Activated naive CD4-positive, alpha-beta T cell treated with anti-CD3 and anti-CD28 coated beads for 36 hours (primary cell): ENCODE measurements at places on chromosomes 13 and 19.

- H3K27me3 ChIP-seq = no peaks in the 10 kb centered on the region
- no peak overlapping the region for H3K27ac ChIP-seq
- no peaks in the 10 kb centered on the region for H3K36me3 ChIP-seq
- DNase-seq = no peak
- H3K4me1 ChIP-seq = no peaks in the 10 kb centered on the region
- H3K4me3 ChIP-seq = no peak overlapping the region
These were observed 74.8 kb upstream of the KLHL1 start for GRCh38 chr13:70183041-70183440.

DNA sequence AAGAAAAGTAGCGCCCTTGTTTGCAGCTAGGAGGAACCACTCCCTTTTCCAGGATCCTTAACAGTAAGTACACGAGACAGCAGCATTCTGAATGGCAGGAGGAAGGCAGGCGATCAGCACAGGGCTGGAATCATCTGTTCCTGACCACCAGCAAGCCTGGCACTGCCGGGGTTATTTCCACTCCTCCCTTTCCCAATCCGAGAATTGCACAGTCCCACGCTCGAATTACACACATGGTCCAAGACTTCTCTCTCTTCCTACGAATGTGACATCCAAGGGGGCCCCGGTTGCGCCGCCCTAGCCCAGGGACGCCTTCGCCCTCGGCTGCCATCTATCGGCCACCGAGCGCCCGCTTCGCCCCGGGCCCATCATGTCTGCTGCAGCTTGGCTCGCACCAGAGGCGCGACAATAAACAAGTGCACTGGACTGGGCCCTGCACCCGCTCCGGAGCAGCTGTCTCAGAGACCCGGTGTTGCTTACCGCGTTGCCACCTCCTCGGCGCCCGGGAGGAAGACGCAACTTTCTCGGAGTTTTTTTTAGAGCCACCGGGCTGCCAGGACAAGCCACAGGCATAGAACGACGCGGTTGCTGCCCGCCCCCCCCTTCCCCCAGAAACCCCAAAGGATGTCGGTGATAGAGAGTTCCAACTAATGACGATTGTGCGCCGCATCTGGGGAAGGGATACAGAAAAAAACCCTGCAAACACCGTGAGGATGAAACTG is at the start of gene SLITRK5:
SLITRK5 (plus strand) TSS at position 341 of the 722 bp plus-strand sequence. CDS start 4,018 bp downstream, outside the sequence.
- peaks cover 45% of the 10 kb centered on the region for H3K27me3 ChIP-seq
- H3K4me3 ChIP-seq = peak within 1 kb of the TSS; percentile 45

GRCh38 chr13:99991013-99991827 is 9.6 kb downstream of the ZIC2 start:
- no peaks in the 10 kb centered on the region for H3K36me3 ChIP-seq
- DNase-seq = no peak
- H3K27me3 ChIP-seq = peaks cover 92% of the 10 kb centered on the region
- peaks cover 30% of the 10 kb centered on the region for H3K4me1 ChIP-seq
- H3K4me3 ChIP-seq = no peak overlapping the region

DNA sequence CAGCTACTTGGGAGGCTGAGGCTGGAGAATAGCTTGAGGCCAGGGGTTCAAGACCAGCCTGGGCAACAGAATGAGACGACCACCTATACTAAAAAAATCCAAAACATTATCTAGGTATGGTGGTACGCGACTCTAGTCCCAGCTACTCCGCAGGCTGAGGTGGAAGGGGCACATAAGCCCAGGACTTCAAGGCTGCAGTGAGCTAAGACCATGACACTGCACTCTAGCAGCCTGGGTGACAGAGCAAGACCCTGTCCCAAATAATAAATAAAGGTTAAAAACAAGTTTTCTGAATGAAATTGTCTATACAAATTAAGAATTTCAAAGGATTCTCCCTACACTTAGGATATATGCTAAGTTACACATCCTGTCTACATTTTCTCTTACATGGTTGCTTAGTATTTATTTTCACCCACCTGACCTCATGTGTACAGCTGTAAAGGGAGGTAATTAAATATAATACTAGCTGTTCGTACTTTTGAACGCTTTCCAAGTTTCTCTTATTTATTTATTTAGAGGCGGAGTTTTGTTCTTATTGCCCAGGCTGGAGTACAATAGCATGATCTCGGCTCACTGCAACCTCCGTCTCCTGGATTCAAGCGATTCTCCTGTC is 1.6 kb downstream of the SLC25A30 start:
- peak overlapping the region; percentile 94 for H3K4me3 ChIP-seq
- peaks cover 24% of the 10 kb centered on the region for H3K4me1 ChIP-seq
- no peaks in the 10 kb centered on the region for H3K36me3 ChIP-seq
- H3K27me3 ChIP-seq = no peaks in the 10 kb centered on the region
- no peak for DNase-seq
- H3K27ac ChIP-seq = peak overlapping the region; percentile 92

DNA sequence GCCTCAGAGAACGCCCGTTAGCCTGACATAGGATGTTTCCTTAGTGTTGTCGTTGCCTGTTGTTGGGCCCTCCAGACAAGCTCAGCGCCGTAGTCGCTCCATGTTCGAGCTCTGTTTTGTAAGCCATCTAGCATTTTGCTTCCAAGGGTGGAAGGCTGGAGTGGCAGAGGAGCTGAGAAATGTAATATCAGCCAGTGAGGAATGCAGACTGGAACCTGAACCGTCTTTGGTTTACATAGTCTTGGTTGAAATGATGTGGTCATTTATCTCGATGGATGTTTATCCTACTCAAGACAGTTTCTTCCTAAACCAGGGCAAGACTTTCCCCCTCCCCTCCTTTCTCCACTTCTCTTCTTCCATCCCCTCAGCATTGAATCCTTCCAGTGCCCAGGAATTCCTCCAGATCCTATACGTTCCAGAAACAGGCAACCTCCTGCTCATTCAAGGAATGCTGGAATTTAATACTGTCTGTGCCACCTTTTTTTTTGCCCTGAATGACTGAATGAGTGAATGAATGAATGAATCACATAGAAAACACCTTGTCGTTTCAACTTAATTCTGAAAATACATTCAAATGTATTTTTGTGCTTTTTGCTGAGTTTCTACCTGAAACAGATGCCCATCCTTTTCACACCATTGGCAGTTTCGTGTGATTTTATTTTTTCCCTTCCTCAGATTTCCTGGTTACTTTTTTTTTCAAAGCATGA is 109.5 kb upstream of the MBNL2 start:
- no peak for DNase-seq
- H3K27ac ChIP-seq = no peak overlapping the region
- no peaks in the 10 kb centered on the region for H3K36me3 ChIP-seq
- H3K4me3 ChIP-seq = no peak overlapping the region
- H3K4me1 ChIP-seq = peaks cover 14% of the 10 kb centered on the region

GRCh38 chr13:37960427-37960826 is 90.9 kb upstream of the TRPC4 start:
- no peak overlapping the region for H3K4me3 ChIP-seq
- H3K36me3 ChIP-seq = no peaks in the 10 kb centered on the region
- H3K27me3 ChIP-seq = no peaks in the 10 kb centered on the region
- H3K4me1 ChIP-seq = no peaks in the 10 kb centered on the region

DNA sequence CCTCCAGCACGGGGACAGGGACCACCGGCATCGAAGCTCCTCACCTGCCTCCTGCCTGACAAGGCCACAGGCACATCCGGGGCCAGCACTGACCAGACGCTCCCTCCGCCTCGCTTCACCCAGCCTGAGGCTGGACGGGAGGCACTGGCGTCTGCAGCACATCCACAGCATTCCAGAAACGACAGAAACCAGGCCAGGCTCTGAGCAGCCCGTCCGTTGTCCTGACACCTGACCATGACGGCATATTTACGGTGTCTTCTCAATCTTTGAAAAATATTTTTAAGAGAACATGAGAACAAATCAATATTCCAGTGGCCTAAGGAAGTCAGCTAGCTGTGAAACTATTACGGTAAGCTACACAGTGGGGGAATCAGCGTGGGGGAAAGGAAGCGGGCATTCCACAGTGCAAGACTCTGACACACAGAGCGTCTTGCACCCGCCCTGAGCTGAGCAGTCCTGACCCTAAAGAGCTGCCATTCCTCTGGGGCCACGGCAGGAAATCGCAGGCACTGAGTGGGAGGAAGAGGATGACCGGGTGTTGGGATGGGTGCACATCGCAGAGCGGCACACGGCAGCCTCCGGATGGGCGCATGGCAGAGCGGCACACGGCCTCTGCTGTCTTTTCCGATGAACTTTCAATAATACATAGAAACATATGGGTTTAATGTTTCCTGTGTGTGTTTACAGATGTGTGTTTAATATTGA is 26.8 kb downstream of the RASA3 start:
- peaks cover 17% of the 10 kb centered on the region for H3K36me3 ChIP-seq
- peaks cover 78% of the 10 kb centered on the region for H3K4me1 ChIP-seq
- no peak for DNase-seq
- H3K27me3 ChIP-seq = no peaks in the 10 kb centered on the region
- H3K4me3 ChIP-seq = no peak overlapping the region

- no peaks in the 10 kb centered on the region for H3K36me3 ChIP-seq
- peaks cover 46% of the 10 kb centered on the region for H3K27me3 ChIP-seq
- H3K27ac ChIP-seq = no peak overlapping the region
- H3K4me1 ChIP-seq = no peaks in the 10 kb centered on the region
These were observed 180.5 kb downstream of the COL4A1 start for GRCh38 chr13:110126391-110126961.

DNA sequence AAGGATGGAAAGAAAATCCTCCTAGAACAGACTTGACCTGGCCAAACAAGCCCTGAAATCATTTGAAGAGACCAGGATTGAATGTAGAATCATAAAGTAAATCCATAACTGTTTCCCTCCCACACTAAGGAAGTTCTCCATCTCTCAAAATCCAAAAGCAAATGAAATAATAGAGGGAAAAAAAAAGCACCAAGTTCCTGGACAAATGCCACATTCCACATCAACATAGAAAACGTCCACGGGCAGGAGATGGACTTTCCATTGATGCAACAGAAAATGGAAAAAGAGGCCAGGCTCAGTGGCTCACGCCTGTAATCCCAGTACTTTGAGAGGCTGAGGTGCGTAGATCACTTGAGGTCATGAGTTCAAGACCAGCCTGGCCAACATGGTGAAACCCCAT is 56.2 kb downstream of the INSR start:
- no peaks in the 10 kb centered on the region for H3K27me3 ChIP-seq
- H3K4me1 ChIP-seq = no peaks in the 10 kb centered on the region
- H3K27ac ChIP-seq = no peak overlapping the region

- DNase-seq = no peak
- H3K4me3 ChIP-seq = no peak overlapping the region
- no peaks in the 10 kb centered on the region for H3K4me1 ChIP-seq
- no peaks in the 10 kb centered on the region for H3K36me3 ChIP-seq
- no peak overlapping the region for H3K27ac ChIP-seq
These were observed 3.1 kb upstream of the KLK1 start for GRCh38 chr19:50826492-50827240.

GRCh38 chr13:113182046-113182445 is 23.6 kb downstream of the PROZ start:
- peaks cover 31% of the 10 kb centered on the region for H3K4me1 ChIP-seq
- no peaks in the 10 kb centered on the region for H3K27me3 ChIP-seq
- H3K36me3 ChIP-seq = peaks cover 47% of the 10 kb centered on the region
- no peak for DNase-seq

- no peaks in the 10 kb centered on the region for H3K36me3 ChIP-seq
- no peak overlapping the region for H3K4me3 ChIP-seq
- peak; percentile 11 for DNase-seq
- peaks cover 2% of the 10 kb centered on the region for H3K4me1 ChIP-seq
- no peak overlapping the region for H3K27ac ChIP-seq
- peaks cover 63% of the 10 kb centered on the region for H3K27me3 ChIP-seq
These were observed 363 bp downstream of the CACNA1A start for GRCh38 chr19:13505761-13506470.

DNA sequence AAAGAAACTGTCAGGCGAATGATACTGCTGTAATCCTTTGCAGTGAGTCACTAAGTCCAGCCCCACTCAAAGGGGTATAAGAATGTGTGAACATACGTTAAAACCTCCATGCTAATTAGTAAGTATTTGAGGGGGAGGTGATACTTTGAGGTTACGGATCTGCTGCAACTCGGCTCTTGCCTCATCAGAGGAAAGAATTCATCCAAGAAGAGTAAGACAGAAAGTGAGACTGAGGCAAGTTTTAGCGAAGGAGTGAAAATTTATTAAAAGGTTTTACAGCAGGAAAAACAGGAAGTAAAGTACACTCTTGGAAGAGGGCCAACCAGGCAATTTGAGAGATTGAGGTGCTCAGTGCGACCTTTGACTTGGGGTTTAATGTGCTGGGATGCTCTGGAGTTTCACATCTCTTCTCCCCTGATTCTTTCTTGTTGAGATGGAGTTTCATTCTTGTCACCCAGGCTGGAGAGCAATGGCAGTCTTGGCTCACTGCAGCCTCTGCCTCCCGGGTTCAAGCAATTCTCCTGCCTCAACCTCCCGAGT is 9.8 kb downstream of the CLEC4M start:
- peak; percentile 71 for DNase-seq
- peak overlapping the region; percentile 77 for H3K27ac ChIP-seq
- no peak overlapping the region for H3K4me3 ChIP-seq
- H3K36me3 ChIP-seq = no peaks in the 10 kb centered on the region

DNA sequence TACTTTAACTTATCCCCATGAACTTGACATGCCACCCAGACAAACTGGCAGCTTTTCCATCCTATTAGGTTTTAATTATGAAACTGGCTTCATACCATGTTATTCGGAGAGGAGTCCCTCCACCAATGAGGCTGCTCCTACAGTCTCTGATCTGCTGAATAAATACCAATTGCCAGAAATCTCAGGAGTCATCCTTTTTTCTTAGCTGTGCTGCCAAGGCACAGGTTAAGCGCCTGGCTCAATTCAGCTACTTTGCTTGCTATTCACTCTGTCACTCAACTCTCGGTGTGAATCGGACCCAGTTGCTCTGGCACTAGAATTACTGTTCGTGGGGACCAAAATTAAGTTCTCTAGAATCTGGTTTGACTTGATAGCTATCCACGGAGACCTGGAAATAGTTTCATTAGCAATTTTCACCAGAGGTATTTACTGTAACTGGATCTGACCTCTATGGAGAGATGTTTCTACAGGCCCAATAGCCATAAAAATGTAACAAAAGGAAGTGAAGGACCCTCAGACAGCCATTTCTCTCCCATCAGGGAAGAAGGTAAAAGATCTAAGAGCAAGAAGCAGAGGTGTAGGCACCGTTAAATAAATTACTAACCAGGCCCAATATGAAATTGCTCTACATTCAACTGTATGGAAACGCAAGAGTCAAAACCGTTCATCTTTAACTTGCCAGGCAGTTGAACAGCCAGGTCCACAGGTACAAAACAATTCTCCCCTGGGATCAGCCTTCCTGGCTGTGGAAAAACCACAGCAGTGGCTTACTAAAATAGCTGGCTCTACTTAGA is 5.4 kb downstream of the ZC3H4 start:
- H3K27me3 ChIP-seq = no peaks in the 10 kb centered on the region
- peak; percentile 34 for DNase-seq
- H3K36me3 ChIP-seq = peaks cover 48% of the 10 kb centered on the region
- H3K4me3 ChIP-seq = peak overlapping the region; percentile 99
